GM23248 (cell line): ENCODE measurements at places on chromosomes 13 and 19.

DNA sequence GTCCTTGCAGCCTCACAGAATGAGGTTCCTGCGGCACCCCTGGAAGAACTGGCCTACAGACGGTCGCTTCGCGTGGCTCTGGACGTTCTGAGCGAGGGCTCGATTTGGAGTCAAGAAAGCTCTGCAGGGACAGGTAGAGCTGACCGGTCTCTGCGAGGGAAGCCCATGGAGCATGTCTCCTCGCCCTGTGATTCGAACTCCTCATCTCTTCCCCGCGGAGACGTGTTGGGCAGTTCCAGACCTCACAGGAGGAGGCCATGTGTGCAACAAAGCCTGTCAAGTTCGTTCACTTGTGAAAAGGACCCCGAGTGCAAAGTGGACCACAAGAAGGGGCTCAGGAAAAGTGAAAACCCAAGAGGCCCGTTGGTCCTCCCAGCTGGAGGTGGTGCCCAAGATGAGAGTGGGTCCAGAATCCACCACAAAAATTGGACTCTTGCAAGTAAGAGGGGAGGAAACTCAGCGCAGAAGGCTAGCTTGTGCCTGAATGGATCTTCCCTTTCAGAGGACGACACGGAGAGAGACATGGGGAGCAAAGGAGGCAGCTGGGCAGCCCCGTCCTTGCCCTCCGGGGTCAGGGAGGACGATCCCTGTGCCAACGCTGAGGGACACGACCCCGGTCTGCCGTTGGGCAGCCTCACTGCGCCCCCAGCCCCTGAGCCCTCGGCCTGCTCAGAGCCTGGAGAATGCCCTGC, 23.4 kb upstream of the NDUFS7 start:
- DNase-seq: no peak

DNA sequence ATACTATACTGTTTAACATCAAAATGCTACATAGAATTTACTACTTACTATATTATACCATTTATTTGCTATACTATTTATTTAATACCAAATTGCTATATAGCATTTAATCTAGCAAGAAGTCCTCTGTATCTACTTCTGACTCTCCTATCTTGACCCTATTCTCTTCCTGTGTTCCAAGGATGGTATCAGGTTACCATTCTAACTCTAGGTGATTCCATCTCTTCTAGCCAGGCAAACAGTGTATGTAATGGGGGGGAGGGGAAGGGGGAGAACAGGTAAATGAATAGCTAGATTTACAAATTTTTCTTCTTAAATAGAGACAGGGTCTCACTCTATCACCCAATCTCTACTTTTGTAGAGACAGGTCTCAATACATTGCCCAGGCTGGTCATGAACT, 200.3 kb downstream of the DIAPH3 start:
- no peak for DNase-seq

DNA sequence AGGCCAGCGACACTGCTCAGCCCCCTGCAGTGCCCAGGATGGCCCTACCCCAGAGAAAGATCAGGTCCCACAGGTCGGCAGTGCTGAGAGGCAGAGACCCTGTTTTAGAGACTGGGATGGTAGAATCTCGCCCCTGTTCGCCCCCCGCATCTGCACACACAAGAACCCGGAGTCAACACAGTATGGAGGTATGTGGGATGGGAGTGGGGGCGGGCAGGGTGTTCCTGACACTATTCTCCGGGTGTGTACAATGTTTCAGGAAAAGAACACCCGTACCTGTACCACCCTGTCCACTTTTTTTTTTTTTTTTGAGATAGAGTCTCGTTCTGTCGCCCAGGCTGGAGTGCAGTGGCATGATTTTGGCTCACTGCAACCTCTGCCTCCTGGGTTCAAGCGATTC, 19.3 kb downstream of the PIP5K1C start:
- DNase-seq: no peak

DNA sequence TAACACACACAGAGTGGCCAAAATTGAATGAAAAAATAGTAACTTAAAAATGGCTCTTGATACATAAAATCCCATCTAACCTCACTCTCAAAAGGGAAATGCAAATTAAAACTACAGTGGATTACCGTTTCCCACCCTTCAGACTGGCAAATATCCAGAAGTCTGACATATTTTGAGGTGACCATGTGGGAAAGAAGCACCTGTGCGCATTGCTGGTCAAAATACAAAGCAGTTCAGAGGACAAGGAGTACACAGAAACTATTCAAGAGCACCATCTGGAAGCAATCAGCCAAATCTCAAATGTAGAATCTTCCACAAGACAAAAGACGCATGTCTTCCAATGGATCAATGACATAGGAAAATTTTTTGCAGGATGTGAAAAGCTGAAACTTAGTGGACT, 23.2 kb downstream of the NALCN start:
- no peak for DNase-seq

- DNase-seq: no peak
These were observed 290.9 kb upstream of the SOX21 start for GRCh38 chr13:95003019-95003813.

GRCh38 chr19:15147090-15147489, 39.9 kb downstream of the SYDE1 start:
- DNase-seq: no peak

GRCh38 chr19:33956941-33957340, 160.3 kb downstream of the KCTD15 start:
- DNase-seq: no peak

DNA sequence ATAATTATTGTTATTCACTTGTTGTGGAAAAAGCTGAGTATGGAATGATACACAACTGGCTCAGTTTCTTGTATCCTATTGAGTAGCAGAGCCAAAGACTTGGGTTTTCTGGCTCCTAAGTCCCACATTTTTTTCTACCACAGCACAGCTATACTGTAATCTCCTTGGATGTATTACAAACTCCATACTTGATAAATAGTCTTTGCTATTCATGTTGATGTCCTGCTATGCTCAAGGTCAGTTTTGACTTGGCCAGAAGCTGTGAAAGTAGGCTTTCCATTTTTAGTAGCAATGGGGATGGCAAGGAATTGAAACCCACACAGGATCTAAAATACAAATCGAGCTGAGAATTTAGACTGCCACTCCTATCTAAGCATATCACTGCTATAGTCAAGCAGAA, 79.1 kb downstream of the B3GLCT start:
- DNase-seq: no peak
